Activated CD4-positive, alpha-beta T cell treated with anti-CD3 and anti-CD28 coated beads, Interleukin-2, Interleukin-4, amounts not matched to agents 100 ng/mL and 50 ng/mL, durations not matched to agents 16 hours and 8 hours (primary cell): ENCODE measurements at places on chromosomes 16 and 17.

DNA sequence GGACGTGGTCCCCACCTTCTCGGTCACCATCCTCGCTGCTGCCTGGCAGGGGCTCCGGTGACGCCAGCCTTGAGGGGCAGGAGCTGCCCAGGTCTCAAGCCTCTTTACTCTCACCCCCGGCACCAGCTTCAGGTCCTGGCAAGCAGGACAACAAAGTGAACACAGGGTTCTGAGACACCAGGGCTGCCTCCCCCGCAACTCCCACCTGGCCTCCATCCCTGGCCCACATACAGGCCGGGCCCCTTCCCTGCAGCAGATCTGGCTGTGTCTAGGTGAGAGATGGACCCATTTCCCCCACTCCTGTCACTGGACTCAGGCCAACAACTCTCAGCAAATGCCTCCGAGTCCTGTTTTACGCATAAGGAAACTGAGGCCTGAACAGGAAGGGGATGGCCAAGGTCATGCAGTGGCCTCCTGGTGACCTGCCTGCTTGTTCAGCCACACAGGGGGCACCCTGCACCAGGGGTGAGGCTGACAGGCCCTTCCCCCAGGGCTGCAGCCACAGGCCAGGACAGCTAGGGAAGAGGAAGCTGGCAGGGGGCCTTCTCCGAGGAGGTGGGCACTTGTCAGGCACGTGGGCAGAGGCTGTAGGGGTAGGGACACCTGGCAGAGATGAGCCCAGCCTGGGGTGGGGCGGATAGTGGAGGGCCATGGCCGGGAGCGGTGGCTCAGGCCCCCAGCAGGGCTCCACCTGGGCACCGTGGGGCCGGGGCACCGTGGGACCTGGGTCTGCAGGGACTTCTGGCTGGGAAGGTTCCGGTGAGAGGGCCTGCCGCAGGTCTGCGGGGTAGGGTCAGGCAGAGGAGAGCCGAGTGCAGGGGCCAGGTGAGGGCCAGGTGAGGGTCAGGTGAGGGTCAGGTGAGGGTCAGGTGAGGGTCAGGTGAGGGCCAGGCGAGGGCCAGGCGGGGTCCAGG, 46.7 kb upstream of the PVALEF start:
- no peak for DNase-seq

GRCh38 chr16:68310437-68310773, 341 bp downstream of the SLC7A6OS start:
- DNase-seq: no peak

DNA sequence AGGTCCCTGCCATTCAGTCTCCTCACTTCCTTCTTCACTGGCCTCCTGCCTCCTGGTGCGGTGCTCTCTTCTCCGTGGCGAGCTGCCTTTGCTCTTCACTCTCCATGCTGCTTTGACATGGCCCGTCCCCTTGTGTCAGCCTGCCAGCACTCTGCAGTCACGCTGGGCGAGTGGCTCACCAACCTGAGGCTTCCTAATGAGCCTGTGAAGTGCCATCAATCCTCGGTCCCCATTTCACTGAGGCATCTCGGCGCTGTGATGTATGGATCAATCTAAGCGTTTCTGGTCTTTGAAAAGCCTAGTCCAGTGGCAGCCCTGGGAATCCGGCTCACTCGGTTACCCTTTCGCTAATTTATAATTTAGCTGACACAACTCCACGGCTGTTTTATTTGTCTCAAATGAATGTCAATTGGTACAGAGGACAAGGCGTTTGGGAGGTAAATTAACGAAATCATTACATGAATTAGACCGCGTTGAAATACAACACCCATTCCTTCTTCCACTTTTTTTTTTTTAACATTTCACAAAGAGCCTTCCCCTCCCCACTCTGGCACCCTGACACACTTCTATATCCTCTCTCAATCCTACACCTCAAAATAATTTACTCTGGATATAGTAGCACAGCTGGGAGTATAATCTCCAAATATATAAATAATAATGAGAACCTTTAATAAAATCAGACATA, 610.7 kb downstream of the TMEM114 start:
- DNase-seq: no peak

DNA sequence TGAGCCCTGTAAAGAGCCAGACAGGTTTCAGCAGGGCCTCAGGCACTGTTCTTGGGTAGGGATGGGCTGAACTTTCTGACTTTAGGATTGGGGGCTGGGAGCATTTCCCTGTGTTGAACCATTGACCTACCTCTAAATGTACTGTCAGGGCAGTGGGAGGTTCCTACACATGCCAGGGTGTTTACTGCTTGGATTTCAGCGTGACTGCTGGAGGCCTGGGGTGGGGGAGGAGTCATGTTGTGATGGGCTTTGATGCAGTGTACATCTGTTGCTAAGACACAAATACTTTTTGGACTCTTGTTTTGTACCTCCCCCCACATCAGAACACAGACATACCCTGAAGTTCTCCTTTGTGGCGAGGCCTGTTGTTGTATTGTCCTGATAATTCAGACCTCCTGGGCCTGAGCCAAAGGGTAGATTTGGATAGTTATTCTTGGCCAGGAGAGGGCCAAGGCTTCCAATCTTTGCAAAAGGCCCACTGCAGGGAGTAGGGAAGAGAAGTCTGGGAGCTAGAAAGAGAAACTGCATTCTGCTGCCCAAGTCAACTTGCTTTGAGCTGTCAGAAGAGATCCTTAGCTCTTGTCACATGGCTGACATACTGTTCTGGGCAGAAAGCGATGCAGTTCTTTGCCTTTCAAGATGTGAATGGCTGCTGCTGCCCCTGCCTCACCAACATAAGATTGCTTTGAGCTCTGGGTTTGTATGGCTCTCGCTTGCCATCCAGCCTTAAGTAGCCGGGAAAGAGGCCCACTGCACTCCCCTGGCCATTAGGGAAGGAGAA, 3.7 kb downstream of the NFE2L1 start:
- no peak for DNase-seq

GRCh38 chr17:55693254-55694216, 29.1 kb downstream of the TMEM100 start:
- DNase-seq: no peak

DNA sequence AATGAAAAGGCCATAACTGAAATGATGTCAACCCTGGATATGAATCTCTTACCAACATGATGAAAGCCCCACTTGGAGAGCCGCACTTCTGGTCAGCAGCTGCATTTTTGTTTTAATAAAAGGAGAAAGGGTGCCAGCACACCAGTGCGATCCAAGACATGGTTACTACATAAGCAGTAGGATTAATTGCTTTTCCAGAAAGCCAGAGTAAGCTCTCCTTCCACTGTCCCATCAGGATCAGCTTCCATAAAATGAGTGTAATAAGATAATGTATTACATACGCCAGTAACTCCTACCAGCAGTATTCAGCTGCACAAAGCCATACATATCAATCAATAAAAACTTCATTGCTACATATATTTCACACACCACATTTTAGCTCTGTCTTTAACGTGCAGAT, 26.3 kb upstream of the NACA2 start:
- no peak for DNase-seq

DNA sequence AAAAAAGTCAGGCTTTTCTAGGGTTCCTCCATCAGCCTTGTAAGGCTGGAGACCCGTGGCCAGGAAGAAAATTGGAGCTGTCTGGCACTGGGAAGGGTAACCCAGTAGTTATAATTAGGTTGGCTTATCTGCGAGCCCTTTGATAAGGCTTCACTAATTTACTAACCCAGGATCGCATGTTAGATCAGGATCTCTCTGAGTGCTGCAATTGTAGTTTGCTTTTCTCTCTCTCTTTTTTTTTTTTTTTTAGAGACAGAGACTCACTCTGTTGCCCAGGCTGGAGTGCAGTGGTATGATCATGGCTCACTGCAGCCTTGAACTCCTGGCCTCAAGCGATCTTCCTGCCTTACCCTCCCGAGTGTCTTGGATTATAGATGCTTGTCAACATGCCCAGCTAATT, 17.0 kb downstream of the ABCC1 start:
- DNase-seq: no peak

DNA sequence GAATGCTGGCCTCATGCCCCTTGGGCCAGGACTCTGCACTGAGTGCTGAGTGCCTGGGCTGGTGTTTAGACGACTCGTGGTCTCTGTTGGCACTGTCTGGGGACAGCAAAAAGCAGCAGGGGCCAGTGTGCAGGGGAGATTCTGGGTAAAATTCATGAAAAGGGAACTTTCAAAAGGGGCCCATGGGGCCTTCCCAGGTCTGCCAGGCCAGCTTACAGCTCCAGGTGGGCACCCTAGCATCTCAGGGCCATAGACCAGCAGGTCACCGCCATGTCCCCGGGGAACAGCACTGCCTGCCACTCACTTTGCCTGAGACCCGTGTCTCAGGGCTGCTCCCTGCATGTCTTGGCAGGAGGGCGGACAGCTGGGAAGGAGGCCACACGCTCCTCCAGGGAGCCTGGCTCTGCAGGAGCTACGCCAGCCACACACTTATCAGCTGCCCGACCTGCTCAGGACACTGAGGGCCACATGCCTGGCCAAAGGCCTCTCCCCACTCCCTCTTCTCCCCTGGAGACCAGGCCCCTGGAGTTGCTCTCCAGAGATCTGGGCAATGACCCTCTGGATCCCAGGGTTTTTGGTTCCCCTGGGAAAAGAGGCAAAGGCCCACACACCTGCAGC, 8.8 kb upstream of the FASN start:
- no peak for DNase-seq

- DNase-seq: no peak
These were observed 13.9 kb upstream of the CSNK2A2 start for GRCh38 chr16:58211846-58212245.

DNA sequence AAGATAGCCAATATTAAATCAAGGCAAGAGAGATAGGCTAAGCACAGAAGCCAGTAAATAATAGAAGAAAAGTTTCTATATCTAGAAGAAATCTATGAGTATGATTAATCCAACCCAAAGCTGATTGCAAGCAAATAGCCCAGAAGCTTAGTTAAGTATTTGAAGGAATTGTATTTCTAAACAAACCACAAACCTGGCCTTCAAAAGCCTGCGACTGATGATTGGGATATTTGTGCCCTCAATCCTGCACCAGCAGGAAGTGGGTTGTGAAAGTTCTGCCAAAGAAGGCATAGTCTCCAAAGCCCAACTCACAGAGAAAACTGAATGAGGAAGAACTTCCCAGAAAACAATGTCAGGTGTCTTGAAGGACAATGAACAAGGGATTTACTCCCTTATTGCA, 114.5 kb upstream of the C17orf78 start:
- DNase-seq: no peak

DNA sequence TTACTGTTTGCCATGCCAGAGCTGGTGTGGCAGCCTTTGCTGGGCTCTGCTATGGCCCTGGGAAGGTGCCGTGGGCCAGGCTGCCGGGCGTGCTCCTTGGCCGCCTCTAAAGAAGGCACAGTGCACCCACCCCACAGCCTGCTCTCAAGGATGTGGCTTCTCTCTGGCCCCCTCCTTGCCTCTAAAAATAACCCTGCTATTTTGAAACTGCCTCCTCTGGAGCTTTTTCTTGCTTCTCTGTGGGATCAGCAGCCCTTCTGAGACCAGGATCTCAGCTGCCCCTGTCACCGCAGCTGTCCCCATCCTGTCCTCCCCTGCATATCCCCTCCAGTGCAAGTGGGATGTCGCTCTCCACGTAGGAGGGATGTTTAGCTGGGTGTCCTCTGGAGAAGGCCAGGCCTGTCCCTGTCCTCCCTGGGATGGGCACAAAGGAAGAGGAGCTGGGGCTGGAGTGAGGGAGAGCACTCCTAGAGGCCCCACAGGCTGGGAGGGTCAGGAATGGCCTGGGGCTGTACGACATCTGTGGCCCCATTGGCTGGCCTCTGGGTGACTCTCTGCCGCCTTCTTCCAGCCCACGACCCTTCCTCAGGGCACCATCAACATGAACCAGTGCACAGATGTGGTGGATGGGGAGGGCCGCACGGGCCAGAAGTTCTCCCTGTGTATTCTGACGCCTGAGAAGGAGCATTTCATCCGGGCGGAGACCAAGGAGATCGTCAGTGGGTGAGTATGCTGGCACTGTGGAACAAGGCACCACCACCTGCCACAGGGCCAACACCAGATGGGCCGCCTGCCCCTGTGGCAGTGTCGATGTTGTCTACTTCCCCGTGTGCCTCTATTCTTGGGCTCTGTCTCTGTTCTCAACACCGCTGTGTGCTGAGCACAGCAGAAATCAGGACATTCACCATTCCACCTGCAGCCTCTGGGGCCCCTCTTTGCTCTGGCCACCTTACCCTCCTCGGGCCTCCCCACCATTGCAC, 79.7 kb downstream of the PLD6 start:
- no peak for DNase-seq

DNA sequence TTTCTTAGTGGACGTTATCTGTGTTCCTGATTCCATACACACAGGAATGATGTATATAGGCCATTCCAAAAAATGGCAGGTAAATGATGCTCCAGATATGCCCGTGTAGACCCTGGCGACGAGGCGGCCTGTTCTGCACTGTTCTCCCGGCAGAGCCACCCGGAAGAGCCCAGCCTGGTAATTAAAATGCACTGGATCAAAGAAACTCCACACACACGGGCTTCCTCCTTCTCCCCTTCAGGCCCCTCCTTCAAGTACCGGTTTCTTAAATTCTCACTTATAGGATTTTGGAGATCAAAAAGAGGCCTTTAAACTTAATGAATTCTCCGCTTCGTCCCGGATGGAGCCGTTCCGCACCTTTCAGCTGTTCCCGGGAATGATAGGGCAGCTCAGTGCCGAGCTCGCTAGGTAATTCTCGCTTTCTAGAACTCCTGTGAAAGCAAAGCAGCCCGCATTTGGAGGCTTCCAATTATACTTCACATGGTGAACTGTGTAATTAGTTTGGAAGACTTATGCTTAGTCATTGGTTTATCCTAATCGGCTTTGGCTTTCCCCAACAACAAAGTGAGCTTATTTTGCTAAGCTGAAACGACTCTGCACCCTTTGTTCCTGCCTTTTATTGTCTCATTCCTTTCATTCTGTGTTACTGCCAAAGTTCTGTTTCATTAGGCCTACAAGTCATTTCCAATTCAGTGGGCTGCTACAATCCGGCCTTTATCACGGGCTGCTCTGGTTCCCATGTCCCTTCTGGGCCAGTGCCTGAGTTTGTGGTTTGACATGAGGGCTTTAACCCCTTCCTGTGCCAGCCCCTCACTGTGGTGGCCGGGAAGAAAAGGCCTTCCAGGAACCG, 150.0 kb downstream of the MSI2 start:
- no peak for DNase-seq

DNA sequence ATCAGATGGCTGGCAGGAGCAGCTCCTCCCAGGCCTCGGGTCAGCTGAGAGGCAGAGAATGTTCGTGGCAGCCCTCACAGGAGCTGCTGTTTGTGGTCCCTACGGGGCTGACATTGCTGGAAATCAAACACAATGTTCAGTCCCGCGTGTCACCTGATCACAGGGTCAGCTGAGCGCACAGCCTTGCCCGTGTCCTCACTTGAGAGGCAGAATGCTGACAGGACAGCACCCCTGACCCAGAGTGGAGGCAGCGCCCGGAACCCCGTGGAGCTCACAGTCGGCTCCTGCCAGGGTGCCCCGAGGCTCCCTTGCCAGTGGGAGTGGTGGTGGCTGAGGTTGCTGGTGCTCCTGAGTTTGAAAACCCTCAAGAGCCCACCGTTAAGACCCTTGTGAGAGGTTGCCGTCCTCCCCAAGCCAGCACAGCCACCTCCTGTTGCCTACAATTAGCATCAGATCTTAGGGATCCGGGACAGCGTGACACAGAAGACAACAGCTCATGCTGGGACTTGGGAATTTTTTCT, 3.6 kb upstream of the CHMP6 start:
- DNase-seq: no peak

GRCh38 chr16:50534958-50535357, 13.2 kb upstream of the NKD1 start:
- no peak for DNase-seq

- no peak for DNase-seq
These were observed 37.5 kb downstream of the RPA1 start for GRCh38 chr17:1867307-1867706.

- no peak for DNase-seq
These were observed 35.1 kb downstream of the ZFPM1 start for GRCh38 chr16:88487920-88488851.
